ENCODE measurements at places on chromosomes 5 and 9.

- H3K4me1 ChIP-seq: peaks cover 38% of the 10 kb centered on the region
- H3K36me3 ChIP-seq: no peaks in the 10 kb centered on the region
Measured at GRCh38 chr5:157607371-157608161, 32.0 kb upstream of the ADAM19 start.

DNA sequence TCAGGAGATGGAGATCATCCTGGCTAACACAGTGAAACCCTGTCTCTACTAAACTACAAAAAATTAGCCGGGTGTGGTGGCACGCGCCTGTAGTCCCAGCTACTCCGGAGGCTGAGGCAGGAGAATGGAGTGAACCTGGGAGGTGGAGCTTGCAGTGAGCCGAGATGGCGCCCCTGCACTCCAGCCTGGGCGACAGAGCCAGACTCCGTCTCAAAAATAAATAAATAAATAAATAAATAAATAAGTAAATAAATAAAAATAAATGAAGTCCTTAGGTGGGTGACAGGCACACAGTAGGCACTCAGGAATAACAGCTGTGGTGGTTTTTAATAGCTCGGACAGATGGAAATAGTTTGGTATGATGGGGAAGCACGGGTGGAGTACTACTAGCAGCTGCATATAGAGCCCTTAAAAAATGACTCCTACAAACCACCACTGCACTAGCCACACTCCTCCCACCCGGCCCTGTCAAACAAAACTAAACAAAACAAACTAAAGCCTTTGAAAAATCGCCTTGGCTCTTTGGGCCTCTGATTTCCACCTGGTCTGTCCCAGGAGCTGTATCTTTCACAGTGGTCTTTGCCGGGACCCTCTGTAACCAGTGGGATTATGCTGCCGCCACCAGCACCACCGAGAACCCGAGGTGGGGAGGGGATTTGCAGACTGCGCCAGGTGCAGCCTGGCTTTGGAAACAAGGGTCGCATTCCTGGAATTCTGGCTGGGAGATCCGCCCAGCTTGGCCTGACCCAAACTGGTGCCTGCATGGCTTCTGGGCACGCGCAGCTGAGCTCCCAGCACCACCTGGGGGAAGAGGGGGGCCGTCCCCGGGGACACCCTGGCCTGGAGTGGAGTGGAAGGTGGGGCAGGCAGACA lies 5.1 kb upstream of the WDR5 start:
- peaks cover 4% of the 10 kb centered on the region for H3K4me1 ChIP-seq
- peak; percentile 35 for DNase-seq
- H3K4me3 ChIP-seq: no peak overlapping the region
- H3K27me3 ChIP-seq: no peaks in the 10 kb centered on the region

- peaks cover 19% of the 10 kb centered on the region for H3K4me1 ChIP-seq
- H3K36me3 ChIP-seq: no peaks in the 10 kb centered on the region
- DNase-seq: peak; percentile 94
- H3K4me3 ChIP-seq: peak overlapping the region; percentile 20
- no peaks in the 10 kb centered on the region for H3K27me3 ChIP-seq
Measured at GRCh38 chr9:91433180-91433579, 9.5 kb upstream of the NFIL3 start.

- no peaks in the 10 kb centered on the region for H3K4me1 ChIP-seq
- no peaks in the 10 kb centered on the region for H3K36me3 ChIP-seq
- no peak overlapping the region for H3K4me3 ChIP-seq
- DNase-seq: no peak
Measured at GRCh38 chr9:92122800-92123199, 7.6 kb upstream of the SPTLC1 start.

- H3K27ac ChIP-seq: no peak overlapping the region
- no peaks in the 10 kb centered on the region for H3K36me3 ChIP-seq
- H3K4me1 ChIP-seq: peaks cover 10% of the 10 kb centered on the region
- DNase-seq: no peak
- no peak overlapping the region for H3K4me3 ChIP-seq
Measured at GRCh38 chr9:77587851-77588250, 60.3 kb downstream of the GNA14 start.

DNA sequence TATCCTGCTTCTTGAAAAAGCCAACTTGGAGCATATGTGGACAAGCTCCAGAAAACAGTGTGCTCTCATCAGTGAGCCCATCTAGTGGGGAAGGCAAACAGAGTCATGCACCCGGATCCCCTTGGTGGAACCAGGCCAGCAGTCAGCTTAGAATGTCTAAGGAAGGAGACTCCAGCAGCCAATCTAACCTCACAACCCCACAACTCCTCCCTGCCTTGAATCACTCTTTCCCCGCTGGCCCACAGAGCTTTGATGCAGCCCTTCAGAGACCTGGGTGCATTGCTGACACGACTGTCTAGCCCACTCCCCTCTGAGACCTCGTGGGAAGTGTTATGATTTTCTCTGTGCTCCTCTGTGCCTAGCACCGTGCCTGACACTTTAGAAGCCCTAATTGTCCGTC lies 623.7 kb downstream of the BNC2 start:
- H3K27me3 ChIP-seq: no peaks in the 10 kb centered on the region
- H3K4me3 ChIP-seq: no peak overlapping the region
- peak overlapping the region; percentile 70 for H3K27ac ChIP-seq
- peaks cover 36% of the 10 kb centered on the region for H3K4me1 ChIP-seq

GRCh38 chr5:96203761-96204160 lies 229.3 kb downstream of the PCSK1 start:
- no peak overlapping the region for H3K4me3 ChIP-seq
- H3K27ac ChIP-seq: no peak overlapping the region
- DNase-seq: peak; percentile 45
- H3K4me1 ChIP-seq: peaks cover 17% of the 10 kb centered on the region

All from GM23248 (cell line).